ENCODE measurements at places on chromosomes 7 and 10. TPM values are rescaled to one million over a fixed set of nuclear protein-coding genes. Genes with fewer than 3 reads are reported as not detected.

ARHGAP19 gene
- 11.7 TPM for total RNA-seq

FOXP2 gene
- total RNA-seq: 7.6 TPM

PPRC1 gene
- total RNA-seq: 6.5 TPM

SKAP2 gene
- total RNA-seq: 9.5 TPM

ADD3 gene
- 439 TPM for total RNA-seq

GRCh38 chr10:71075086-71075758 lies 137.1 kb upstream of the UNC5B start:
- no peak for DNase-seq

GRCh38 chr7:103574576-103574975 lies 128.6 kb upstream of the SLC26A5 start:
- DNase-seq: peak; percentile 15

GRCh38 chr10:5317547-5318107 lies 47.1 kb upstream of the UCN3 start:
- no peak for DNase-seq

- no peak for DNase-seq
These were observed 378 bp downstream of the PIK3AP1 start for GRCh38 chr10:96719850-96720421.

- no peak for DNase-seq
These were observed 103.5 kb downstream of the GPR26 start for GRCh38 chr10:123769647-123770046.

- no peak for DNase-seq
These were observed 112.5 kb downstream of the SVIL start for GRCh38 chr10:29522061-29522855.

DNA sequence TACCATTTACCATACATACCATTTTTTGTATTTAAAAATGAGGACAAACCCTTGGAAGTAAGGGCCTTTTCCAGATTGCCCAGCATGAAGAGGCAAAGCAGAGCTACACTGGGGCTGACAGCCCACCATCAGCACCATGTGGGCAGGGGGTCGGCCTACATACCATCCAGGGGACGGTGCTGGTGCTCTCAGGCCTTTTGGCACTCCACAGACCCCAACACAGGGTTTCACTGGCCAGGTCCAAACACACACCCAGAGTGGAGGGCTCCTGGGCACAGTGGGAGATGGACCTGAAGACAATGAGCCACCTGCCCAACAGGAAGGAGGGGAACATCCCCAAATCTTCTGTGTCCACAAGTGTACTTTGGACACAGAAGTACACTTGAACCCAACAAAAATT lies 69.2 kb upstream of the CAMK2B start:
- DNase-seq: no peak

GRCh38 chr10:29250066-29250465 lies 38.8 kb upstream of the LYZL1 start:
- no peak for DNase-seq

DNA sequence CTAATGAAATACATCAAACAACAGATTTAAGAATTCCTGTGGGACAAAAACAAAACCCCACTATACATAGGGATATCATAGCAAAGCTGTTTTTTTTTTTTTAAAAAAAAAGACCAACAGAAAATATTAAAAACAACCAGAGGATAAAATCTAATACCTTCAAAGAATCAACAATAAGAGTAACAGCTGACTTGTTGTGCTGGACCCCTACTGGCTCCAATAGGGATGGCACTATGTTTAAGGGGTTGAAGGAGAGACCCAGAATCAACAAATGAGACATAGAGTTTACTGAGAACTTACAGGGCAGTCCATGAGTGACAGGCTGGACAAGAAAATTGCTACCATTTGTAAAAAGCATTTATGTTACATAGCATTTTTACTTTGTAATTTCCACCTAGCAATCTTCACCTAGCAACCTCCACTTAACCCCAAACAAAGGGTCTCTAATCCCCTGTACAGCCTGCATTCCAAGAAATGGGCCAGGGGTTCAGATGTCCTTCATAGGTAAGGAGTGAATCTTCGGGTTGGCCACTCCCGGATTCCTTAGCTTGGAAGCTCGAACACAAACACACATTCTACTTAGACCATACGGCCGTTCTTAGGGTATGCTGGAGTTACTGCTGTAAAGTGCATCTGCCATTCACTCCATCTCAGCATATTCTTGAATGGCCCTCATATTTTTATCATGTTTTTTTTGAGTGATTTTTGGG lies 25.8 kb downstream of the ASZ1 start:
- DNase-seq: no peak

DNA sequence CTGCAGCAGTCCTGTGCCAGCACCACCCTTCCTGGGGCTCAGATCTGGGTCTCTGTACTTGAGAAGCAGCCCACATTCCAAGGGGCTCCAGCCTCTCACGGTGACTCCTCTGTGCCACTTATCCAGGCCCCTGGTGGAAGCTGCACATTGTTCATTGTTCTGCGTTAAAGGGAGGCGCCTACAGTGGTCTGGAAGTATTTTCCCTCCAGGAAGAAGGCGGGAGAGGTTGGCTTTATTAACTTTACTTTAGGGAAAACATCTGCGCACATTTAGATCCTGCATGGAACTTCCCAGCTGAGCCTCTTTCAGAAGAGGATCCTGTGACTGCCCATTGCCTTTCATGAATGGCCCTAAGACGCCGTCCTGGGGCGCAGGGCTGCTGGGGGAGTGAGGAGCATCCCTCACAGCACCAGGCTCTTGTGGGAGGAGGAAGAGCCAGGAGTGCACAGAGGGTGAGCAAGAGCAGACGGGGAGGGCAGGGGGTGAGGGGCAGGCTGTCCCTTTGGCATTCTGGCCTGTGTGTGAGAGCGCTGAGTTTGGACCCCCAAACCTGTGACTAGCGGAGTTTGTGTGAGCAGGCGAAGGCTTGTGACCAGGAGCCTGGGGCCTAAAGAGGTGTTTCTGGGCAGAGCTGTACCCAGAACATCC lies 98.6 kb upstream of the BTBD16 start:
- DNase-seq: no peak

DNA sequence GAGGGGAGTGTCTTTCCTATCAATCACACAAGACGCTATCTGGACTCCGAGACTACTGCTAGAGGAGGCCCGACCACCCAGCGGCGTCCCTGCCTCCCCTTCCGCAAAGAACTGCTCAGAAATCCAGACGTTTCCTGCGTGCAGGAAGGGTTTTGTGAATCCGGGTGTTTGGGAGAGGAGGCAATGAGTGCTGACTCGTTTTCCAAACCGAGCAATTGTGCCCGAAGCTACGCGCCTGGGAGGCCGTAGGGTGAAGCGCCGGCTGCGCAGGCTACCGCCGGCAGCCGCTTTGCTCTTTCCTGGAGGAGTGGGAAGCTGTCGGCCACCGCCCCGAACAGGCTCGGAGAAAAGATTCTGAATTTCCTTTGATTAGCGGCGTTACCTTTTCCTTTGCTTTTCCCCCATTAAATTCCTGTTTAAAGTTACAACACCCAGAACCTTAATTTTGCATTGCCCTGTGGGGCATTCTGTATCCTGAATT lies 5.3 kb downstream of the VAX1 start:
- DNase-seq: no peak

GRCh38 chr7:16708511-16708910 lies 45.0 kb upstream of the TSPAN13 start:
- DNase-seq: no peak

Data from dermis microvascular lymphatic vessel endothelial cell (primary cell).